ENCODE measurements at places on chromosomes 1 and 21.

DNA sequence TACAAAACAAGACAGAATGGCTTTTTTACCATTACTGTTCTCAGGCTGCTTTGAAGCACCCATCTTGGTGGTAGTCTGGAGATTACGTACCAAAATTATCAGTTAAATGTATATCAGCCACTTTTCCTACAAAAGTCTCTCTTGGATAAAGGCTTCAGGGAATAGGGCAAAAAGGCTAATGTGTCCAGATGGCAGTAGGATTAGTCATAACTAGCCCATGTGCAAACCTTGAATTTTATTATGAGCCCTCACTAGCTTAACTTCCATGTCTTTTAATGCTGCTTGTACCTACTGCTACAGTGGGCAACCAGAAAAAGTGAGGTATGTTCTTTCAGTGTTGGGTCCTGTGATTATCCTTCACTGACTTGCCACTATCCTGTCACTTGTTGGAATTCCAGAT is 51.0 kb downstream of the PLPPR4 start:
- DNase-seq = no peak

GRCh38 chr1:30477588-30477987 is 245.8 kb downstream of the MATN1 start:
- no peak for DNase-seq

DNA sequence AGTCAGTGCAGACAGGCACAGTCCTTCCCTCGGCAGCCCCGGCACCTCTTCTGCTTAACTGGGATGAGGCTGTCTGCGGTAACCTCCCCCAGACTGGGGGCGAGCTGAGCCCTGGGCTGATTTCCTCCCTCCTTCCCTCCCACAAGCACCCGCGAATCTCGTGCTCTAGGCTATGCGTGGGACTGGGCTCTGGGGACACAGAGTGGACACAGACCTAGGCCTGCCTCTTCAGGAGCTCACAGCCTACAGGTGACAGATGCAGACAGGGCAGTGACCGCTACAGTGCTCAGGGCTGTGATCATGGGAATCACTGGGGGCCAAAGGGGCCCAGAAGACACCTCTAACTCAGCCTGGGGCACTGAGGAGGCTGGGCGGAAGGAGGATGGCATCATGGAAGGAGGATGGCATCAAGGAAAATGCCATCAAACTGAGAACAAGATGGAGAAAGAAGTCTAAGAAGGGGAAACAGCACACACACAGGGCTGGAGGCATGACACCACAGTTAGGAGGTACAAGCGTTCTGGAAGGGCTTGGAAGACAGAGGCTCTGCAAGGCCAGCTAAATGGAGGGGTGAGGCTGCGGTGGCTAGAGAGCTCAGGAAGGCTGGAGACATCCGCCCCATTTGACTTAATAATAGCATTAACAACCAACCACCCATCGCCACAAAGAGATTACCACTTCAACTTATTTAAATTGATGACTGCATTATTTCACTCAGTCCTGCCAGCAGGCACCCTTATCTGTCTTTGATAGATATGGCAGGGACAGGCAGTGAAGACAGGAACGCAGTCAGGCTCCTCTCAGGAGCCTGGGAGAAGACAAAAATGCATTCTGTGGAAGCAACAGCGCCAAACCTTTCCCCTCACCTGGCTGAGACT is 4.2 kb downstream of the TTC39A start:
- no peak for DNase-seq

GRCh38 chr1:153882296-153882912 is 40.4 kb downstream of the GATAD2B start:
- DNase-seq = no peak

Data from stimulated activated naive B cell treated with anti-CD40 and anti-IgM and Interleukin-4, amounts not matched to agents 10 μg/mL and 1 μg/mL and 100 μg/mL, for 72 hours (primary cell).